ENCODE measurements at places on chromosomes 1 and 21.

DNA sequence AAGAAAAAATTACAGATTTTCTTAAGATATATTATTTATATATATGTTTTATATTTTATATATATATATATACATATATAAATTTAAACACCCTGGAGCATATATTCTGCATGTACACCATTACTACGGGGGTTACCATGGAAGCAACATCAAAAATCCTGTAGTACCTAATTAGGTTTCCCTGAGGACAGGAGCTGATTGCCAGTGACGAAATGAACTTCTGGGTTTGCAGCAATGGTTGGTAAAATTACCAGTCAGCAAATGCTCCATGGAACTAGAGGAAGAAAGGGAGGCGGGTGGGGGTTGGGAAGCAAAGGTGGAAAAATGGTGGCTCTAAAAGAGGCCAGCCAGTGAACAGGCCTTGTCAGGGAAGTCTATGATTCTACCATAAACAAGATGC is 89.5 kb downstream of the KCNN3 start:
- ATAC-seq, result no peak

DNA sequence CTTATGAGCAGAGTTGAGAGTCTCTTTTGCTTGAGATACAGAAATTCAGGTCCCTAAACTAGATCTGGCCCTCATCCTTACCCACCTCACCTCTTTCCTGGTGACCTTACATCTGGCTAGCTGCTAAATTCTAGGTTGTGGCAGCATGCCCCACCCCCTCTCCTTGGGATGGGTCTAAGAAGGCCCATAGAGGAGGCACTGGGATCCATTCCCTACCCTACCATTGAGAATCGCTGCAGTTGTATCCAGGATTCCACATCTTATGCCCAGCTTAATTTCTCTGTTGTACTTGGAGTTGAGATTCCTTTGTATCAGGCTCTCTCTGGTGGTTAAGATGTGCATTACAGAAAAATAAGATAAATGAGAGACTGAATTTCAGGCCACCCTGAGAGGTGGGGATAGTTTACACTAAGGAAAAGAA is 9.5 kb upstream of the TMEM39B start:
- ATAC-seq, result peak; percentile 61

DNA sequence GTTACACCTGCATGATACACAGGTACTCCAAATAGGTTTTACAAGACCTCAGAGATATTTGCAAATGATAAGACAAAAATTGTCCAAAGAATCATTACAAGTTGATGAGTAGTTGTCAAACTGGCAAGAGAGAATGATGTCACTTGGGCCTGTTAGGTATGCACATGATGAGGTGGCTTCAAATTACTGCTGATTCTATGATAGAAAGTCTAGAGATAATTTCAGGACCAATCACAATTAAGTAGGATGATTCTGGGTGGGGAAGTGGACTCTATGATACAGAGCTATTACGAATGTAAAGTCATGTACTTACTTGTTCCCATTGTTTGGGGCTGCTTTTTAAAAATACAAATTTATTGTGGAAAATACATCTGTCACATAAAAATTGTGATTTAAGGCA is 5.2 kb upstream of the SPRR1B start:
- ATAC-seq, result no peak

GRCh38 chr1:196558411-196558810 is 49.8 kb downstream of the KCNT2 start:
- peak; percentile 89 for ATAC-seq

GRCh38 chr1:23392125-23392855 is 22.7 kb upstream of the ZNF436 start:
- ATAC-seq, result no peak

DNA sequence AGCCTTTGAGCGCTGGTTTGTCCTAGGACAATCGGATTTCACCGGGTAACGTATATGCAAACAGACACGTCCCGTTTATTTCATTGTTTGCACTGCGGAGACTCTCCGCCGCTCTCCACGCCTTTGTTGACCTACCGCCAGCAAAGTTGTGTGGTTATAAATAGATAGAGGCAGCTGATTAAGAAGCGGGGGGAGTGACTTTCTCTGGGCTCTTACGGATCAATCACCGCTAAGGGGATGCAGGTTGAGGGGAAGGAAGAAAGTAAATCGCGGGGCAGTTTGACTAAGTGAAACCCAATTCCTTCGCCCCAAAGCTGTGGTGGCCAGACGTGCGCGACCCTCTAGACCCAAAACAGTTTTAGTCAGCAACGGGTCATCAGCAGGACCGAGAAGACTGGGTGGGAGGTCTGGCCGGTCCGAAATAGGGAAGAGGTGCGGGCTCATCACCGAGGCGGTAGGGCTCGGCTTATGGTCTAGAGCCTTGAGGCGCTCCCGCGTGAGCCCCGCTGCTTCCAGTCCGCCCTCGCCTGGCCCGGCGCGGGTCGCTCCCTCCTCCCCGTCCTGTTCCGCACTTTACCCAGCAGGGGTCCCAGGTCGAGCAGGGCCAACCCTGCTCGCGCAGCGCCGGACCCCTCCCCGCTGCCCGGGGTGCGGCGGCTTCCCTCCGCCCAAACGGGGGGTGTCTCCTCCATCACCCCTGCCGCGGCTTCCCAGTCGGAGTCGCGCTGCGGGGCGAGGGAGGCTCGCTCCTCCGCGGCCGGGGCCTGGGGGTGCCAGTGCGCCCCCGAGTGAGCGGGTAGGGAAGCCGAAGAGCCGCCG is 120.8 kb upstream of the RRP15 start:
- peak; percentile 51 for ATAC-seq

DNA sequence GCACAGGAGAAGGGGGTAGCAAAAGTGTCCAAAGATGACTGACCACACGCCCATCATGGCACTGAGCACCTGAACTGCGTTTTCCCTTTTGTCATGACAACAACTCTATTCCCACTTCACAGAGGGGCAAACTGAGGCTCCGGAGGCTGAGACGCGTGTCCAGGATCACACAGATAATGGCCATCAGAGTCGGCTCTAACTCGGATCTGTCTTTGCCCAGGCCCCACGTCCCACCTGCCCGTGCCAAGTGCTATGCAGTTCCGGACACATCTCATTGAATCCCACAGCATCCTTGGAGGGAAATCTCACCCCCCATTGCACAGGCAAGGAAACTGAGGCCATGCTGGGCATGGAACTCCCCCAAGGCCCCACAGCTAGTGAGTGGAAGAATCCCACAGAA is 62.1 kb downstream of the MATN1 start:
- ATAC-seq, result no peak

- no peak for ATAC-seq
Measured at GRCh38 chr1:67863637-67864036, 30.4 kb upstream of the GNG12 start.

DNA sequence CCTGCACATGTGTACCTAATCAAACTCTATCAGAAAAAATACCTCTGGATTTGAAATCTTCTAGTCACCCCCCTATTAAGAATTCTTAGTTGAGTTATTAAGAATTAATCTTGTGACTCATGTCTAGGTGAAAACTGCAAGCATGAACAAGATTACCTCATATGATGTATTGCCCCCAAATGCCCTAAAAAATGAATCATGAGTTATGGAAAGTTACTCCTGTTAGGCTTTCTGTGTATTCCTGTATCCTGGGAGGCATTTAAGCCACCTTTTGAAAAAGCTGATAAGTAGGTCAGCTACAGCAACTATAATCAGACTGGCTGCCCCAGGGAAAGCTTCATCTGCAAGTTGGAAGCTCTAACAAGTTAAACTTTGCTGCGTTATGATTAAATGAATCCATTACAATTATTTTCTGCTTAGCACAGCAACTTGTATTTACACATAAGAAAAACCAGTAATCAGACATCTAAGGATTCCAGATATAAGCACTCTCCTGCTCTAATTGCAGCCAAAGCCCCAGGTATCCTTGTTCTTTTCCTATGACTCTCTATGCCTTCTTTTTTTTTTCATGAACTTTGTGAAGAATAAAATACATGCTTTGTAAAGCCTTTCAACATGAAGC is 147.7 kb downstream of the NTPCR start:
- ATAC-seq, result peak; percentile 62

DNA sequence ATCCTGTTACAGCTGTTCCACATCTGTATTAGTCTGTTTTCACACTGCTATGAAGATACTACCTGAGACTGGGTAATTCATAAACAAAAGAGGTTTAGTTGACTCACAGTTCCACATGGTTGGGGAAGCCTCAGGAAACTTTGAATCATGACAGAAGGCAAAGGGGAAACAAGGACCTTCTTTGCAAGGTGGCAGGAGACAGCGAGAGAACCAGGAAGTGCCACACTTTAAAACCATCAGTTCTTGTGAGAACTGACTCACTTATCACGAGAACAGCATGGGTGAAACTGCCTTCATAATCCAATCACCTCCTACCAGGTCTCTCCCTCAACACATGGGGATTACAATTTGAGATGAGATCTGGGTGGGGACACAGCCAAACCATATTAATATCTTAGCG is 110.3 kb upstream of the TRABD2B start:
- ATAC-seq, result no peak

- ATAC-seq, result no peak
Measured at GRCh38 chr1:159222075-159222865, 17.6 kb downstream of the ACKR1 start.

- ATAC-seq, result peak; percentile 84
Measured at GRCh38 chr1:25743164-25744139, 56.5 kb upstream of the SELENON start.

- peak; percentile 94 for ATAC-seq
Measured at GRCh38 chr1:83999316-83999819, 436 bp upstream of the TTLL7 start.

DNA sequence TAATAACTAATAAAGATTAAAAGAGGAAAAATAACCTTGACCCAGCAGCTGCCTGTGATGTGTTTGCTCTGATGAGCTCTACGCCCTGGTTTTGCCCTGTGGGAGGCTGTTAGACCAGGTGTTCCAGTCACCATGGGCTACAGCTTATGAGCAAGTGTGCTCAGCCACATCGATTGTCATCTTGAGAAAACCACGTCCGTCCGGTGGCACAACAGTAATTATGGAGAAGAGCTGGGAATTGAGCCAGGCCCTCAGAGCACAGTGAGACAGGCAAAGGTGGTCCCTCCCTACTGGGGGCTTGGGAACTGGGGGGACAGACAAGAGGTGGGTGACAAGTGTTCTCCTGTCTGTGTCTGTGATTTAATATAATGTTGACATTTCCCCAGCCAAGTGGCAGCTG is 420.5 kb downstream of the MATN1 start:
- no peak for ATAC-seq

DNA sequence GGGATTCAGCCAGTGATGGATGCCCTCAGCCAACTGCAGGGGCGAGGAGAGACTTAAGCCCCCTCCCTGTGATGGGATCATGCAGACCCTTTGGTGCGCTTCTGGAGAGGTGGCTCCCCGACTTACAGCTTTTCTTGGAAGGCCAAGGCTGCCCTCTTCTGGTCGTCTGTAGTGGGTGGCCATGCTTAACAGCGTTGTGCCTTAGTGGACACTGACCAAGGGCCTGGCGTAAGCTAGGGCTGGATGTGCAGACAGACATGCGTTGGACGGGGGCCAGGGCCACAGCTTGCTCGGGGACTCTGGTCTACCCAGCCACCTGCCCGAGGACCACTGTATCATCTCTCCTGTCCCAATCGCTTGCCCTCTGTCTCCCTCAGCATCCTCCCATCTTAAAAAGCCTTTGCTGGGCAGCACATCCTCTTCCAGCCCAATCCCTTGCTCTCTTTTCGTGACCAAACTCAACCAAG is 5.5 kb downstream of the AZIN2 start:
- peak; percentile 64 for ATAC-seq

- ATAC-seq, result no peak
Measured at GRCh38 chr1:30188999-30189398, 534.4 kb downstream of the MATN1 start.

DNA sequence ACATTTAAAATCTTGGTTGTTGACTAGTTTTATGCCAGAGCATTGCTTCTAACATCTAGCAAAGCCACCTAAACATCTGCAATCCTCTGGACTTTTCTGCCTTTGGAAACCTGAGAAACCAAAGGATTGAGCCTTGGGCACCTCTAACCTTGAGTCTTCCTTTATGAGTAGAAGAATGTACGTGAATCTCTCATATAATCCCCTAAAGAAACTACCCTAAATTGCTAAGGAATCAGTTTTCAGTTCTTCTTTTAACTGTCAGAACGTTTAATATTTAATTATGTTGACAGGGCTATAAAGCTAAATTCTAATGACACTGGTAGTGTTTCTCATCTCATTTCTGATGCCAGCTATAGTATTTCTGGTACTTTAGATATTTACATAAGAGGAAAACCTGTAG is 997.3 kb downstream of the AMY1C start:
- no peak for ATAC-seq

GRCh38 chr1:87155648-87156047 is 173.0 kb upstream of the LMO4 start:
- ATAC-seq, result no peak

DNA sequence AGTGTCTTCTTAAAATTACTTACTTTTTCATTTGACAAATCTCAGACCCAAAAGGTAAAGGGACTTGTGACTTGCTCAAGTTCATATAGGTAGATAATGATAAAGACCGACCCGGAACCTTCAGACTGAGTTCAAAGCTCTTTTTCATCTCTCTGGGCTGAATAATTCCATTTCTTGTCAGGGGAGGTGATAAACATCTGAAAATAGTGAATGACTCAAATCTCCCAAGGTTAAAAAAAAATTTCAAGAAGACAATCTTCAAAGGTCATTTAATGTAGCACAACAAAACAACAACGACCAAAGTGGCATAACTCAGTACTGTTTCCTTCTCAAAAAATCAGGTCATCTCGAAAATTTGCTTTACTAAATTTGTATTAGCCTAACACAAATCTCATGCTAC is 20.6 kb downstream of the LUZP1 start:
- no peak for ATAC-seq

GRCh38 chr1:8374356-8374755 is 56.4 kb downstream of the SLC45A1 start:
- ATAC-seq, result peak; percentile 32

DNA sequence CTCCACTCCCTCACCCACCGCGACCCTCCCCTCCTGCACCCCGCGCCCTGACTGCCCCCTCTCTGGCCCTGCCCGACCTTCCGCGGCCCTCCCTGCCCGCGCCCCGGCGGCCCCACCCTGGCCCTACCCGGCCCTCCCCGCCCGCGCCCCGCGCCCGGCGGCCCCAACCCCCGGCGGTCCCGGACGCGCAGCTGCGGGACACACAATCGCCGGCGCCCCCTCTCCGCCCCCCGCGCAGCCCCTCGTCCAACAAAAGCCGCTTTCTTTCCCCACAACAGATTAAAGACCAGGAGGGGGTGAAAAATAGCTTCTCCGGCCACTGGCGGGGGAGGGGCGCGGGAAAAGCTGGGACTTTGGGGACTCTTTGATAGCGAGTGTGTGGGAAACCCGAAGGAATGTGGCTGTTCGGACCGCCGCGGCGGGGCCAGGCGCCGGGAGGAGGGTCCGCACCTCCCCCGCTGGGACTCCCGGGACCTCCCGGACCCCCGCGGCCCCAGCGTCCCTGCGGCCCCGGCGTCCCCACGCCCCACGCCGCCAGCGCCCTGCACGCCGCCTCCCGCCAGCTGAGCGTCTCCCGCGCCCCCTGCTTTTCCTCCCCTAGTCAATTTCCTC is 8.8 kb upstream of the ID3 start:
- ATAC-seq, result peak; percentile 34

GRCh38 chr1:167650269-167651160 is 20.5 kb downstream of the RCSD1 start:
- ATAC-seq, result peak; percentile 42

GRCh38 chr1:234231893-234232276 is 141.4 kb upstream of the COA6 start:
- no peak for ATAC-seq
